ENCODE measurements at places on chromosomes 6 and 20.

DNA sequence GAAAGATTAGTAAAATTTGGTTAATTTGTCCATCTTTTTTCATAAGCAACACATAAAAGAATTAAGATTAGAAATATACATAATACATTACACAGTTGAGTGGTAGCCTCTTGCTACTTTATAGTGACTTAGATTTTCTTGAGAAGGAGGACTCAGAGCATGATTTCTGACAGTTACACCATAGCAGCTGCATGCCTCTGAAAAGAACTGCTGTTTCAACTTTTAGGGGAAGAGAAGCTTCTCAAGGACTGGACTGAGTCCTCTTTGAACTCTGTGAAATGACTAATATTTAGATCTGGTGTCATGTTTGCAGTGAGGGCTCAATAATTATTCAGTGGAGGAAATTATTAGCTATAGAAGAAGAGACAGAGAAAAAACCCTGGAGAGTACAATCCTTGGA, 272.5 kb downstream of the BTBD9 start:
- DNase-seq, result no peak

DNA sequence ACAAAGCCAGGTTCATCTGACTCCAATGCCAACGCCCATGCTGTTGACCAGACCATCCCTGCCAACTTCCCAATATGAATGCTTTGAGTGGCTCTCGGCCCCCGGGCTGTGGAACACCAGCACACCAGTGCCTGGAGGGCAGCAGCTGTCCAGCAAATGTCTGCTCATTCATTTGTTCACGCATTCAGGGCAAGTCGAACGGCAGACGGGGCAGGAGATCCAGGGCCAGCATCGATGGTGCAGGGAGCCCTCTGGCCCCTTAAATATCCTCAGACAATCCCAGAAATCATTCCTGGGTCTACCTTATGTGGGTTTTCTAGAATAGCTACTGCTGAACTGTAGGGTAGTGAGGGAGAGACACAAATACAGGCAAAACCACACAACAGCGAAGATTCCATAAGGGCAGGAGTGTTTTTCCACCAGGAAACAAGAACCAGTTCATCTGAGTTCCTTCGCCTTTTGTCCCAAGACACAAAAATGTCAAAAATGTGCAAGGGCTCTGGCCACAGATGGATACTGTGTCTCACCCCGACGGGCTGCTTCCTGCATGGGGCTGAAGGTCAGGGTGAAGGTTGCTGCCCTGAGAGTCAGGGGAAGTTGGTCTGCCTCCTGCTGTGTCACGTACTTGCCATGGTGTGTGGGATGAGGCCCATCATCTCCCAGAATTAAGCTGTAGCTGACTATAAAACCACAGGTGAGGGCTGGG, 15.5 kb downstream of the RIPOR3 start:
- DNase-seq, result no peak

DNA sequence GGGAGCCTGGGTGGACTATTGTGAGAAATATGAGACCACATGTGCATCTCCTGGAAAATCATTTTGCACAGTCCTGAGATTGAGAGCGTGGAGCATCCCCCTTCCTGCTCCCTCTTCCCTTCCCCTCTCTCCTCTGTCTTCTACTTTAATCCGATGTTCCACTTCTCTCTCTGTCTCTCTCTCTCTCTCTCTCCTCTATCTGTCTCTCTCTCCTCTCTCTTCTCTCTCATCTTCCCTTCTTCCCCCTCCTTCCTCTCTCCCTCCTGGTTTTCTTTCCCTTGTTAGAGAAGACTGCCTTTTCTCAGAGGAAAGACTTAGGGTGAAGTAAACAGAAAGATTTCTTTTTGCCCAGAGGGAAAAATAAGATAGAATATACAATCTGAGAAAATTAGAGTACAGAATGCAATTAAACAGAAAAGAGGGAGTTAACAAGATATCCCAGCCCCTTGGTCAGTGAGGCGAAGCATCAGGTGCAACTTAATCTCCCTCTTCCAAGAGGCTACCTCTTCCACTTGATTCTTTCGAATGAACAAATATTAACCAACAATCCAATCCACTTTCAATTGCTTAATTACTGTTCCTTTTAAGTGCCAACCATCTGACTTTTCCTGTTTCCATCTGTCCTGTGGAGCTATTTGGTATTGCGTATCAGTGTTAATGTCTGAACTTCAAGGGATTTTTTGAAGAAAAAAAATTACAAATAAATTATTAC, 14.6 kb downstream of the KHDC1 start:
- no peak for DNase-seq

GRCh38 chr6:3376064-3376463, 80.8 kb downstream of the SLC22A23 start:
- no peak for DNase-seq

DNA sequence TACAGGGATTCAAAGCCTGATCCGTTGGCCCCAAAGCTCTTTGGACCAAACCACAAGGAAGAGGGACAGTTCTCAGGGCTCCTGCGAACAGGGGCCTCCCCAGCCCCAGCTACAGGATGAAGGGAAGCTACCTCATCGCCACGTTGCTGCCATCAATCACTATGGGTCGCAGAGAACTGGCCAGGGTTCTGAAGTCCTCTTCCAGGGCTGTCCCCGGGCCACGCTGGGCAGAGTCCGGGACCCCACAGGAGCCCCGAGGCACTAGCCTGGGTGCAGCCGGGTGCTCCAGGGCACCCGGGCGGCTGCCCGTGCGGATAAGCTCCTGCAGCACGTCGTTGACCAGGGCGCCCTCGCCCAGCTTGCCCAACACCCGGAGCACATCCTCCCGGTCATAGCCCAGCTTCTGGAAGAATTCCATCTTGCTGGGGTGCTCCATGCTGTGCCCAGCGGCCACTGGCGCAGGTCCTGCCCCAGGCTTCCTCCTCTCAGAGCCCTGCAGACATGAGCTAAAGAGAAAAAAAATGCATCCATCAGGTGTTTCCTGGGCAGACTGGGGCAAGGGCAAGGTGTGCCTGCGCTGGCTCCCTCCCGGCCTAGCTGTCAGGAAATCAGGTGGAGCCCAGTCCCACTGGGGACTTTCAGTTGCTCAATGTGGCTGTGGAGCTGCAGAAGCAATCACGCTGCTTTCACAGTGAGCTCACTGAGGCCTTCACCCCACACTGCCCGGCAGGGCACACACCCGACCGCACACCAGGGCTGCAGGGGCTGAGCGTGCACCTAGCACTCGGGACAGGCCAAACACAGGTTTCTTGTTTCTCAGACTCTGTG, 10.5 kb downstream of the ZC3H12D start:
- no peak for DNase-seq

DNA sequence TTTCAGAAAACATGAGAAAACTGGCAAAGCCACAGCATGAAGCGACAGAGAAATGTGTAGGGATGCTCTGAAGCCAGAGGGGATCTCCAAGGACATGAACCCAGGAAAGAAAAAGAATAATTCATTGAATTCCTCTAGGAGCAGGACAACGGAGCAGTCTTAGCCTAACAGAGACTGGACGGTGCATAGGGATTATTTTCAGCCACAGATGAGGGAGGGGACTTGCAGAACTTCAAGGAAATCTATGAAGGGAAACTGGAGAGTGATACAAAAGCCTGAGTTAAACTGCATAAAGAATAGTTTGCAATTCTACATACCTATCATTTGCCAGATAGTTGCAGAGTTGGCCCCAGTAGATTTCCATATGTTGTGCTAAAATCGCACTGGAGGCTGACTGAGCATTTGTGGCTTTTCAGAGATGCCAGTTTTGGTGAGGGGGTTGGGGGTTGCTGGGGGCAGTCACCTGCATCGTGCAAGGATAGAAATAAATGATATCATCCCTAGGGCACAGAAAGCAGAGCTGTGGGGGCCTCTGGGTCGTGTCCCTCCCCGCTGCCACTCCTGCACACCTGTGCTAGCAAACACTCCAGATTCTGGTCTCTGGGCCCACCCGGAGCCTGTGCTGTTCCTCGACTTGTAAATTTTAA, 443.2 kb upstream of the JARID2 start:
- DNase-seq, result no peak

- DNase-seq, result no peak
Measured at GRCh38 chr6:26336355-26337198, 28.4 kb upstream of the BTN3A2 start.

DNA sequence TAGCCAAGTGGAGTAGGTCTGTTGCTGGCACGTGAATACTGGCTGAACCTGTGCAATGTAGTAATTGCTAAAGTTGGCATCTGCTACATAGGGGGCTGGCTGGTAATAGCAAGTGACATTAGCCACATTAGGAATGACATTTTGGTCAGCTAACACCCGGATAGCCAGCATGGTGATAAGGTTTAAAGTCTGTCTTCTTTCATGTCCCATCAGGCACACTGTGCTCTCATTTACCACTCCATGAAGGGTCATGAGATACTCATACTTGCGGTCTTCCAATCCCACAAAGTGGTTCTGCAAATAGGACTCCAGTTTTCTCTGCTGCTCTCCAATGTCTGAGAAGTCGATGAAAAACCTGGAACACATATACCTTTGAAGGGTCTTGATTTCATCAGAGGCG, 2.8 kb downstream of the TENT5A start:
- no peak for DNase-seq

DNA sequence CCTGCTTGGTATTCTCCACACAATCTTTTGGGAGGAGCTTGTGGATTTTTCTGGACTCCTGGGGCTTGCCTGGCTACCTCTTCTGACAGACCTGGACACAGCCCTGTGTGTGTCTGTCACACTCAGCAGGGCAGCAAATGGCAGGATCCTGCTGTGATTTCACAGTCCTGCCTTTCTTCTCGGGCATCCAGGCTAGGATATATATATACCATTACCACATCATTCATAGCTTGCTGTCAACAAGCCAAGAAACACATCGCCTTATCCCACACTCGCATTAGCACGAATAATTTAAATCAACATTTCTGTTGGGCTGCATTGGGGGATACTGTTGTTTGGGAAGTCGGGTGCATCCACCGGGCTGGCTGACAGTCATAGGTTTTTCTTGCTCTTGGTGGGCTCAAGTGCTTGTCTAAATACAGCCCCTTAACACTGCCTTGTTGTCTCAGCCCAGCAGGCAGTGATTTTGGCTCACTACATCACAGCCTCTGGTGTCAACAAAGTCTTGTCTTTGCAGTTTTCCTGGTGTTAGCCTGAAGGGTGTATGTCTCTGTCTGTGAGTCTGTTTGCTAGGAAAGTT, 154.9 kb upstream of the FERMT1 start:
- no peak for DNase-seq

- no peak for DNase-seq
Measured at GRCh38 chr6:89260310-89260709, 43.2 kb upstream of the GABRR1 start.

- DNase-seq, result no peak
Measured at GRCh38 chr20:15195378-15195777, 858.0 kb upstream of the FLRT3 start.

DNA sequence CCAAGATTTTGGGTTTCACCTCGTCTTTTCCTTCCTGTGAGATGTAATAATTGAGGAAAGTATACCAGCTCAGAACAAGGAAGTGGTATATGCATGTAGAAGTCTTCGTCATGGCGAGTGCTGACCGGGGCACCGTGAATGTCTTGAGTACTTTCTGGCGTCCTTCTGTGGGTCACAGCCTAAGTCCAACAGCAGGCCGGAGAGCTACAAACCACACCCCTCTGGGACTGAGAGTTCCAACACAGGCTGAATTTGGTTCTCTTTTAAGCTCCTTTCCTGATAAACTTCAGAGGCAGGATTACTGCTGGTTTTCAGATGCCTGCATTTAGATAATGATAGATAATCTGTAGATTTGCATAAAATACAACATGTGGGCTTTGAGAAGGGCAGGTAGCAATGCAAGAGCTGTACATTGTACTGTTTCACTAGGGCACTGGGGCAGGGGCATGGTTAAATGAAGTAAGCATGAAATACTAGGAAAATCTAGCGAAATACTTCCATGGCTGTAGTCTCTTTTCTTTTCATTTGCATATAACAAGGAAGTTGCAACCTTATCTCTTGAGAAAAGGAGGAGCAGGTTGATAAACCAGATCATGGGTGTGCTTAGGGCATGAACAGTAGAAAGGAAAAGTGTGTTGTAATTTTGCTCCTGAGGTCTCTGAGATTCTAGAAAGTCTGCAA, at the start of gene ADTRP:
Gene ADTRP, minus strand, starts transcription at position 156 of the 681 bp plus-strand sequence. Its CDS starts 44 bp downstream, at position 112.
- DNase-seq, result no peak

- no peak for DNase-seq
Measured at GRCh38 chr6:47303861-47304260, 5.8 kb downstream of the TNFRSF21 start.

DNA sequence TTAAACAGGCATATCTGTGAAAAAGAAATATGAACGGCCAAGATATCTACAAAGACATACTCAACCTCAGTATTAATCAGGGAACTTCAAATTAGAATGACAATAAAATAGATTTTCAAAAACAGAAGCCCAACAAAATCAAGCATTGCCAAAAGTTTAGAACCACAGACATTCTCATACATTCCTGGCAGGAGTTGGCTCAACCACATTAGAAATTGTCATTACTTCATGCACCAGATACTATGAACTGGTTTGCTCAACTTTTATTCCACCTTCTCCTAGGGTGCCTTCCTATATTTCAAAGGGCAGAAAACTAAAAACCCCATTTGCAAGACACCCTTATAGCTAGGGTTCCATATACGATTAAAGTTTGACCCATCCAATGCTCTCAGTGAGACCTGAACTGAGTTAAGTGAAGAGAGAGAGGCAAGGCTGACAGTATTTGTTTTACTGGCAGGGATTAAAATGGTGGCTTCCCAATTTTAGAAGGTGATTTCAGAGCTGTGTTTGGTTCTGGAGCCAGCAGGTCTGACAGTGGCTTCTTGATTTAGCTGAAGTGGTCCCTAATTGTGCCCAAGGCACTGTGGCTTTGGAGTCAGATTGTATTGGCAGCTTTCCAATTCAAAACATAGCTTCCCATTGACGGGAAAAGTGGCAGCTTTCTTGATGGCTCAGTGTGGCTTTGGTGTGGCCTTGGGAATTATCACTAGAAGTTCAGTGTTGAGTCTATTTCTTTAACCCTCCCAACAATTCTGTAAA, 77.1 kb upstream of the CDYL start:
- no peak for DNase-seq

DNA sequence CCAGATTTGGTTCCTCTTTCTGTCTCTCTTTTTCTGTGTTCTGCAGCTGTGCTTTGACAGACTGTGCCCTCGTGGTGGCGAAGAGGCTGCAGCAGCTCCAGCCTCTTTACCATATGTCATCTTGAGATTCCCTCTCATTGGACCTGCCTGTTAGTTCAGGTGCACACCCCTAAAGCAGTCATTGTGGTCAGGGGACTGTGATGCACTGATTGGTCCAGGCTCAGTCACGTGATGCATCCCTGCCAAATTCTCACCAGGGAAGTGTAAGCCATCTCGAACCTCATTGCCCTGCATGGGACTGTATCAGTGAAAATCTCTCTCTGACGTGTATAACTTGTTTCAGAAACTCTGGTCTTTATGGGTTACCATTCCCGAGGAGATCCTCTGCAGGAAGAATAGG, 160.3 kb downstream of the EYA2 start:
- DNase-seq, result no peak

- no peak for DNase-seq
Measured at GRCh38 chr6:52511572-52512151, 65.2 kb downstream of the TRAM2 start.

- no peak for DNase-seq
Measured at GRCh38 chr6:39424831-39425230, 102.3 kb upstream of the KCNK16 start.

DNA sequence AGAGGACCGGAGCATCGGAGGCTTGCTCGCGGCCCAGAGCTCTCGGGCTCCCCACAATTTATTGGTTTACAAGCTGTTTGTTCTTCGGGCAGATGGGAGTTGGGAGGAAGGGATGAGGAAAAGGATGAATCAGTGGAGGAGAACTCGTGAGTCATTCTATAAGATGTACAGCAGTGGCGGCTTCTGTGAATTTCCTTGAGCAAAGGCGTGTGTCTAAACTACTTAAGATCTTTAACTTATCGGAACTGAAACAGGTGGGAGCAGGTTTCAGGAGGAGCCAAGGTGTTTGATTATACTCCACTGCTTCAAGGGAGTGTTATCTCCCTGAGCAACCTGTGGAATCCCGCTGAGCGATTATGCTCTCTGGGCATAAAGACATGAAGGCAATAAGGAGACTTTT, 50.5 kb upstream of the IBTK start:
- no peak for DNase-seq

Measured in stimulated activated CD8-positive, alpha-beta memory T cell treated with anti-CD3 and anti-CD28 coated beads, Interleukin-2, amount 100 ng/mL, for 48 hours (primary cell).